Stimulated activated CD4-positive, alpha-beta T cell treated with anti-CD3 and anti-CD28 coated beads, Interleukin-15, amount 100 ng/mL, for 48 hours (primary cell): ENCODE measurements at places on chromosomes 12 and 14.
A peak's percentile ranks its signal among the peaks of the same experiment; 100 is the strongest.

DNA sequence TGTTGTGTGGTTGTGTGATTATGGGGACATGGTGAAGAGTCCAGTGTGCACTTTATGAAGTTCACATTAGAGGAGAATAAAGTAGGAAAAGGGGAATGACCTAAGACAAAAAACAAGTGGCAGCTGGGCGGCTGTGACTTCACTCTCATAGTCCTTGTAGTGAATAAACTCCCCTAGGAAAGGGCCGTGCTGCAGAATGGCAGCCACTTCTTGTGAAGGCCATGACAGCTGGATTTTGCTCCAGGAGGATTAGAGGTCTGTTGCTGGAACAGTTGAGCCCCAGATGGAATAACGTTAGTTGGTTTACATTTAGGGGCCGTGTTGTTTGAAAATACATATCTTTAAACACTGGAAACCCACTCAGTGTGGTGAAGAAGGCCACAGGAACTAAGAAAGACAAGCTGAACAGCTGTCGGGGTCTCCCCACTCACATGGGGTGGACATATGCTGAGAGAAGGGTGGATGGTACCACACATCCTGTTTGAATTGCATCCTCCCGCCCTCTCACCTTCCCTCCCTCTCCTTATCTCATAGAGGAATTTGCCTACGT is 276.9 kb downstream of the CACNA1C start:
- DNase-seq = no peak

- DNase-seq = no peak
These were observed 98.5 kb downstream of the KLHL28 start for GRCh38 chr14:44863271-44863670.

DNA sequence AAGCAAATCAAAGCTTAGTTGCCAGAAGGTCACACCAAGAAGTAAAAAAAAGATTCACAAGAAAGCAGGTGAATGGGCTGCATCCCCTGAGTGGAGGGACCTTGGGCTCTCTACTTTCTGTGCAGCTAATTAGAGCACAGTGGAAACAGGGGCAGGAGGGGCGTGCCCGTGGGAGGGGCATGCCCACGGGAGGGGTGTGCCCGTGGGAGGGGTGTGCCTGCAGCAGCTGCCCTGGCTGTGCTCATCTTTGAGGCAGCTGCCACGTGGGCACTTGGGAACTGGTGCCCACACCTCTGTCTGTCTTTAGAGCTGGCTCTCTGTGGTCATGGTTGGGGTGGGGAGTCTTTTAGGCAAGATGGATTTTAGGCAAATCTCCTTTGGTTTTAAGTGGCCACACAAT is 60.0 kb downstream of the EML1 start:
- no peak for DNase-seq

DNA sequence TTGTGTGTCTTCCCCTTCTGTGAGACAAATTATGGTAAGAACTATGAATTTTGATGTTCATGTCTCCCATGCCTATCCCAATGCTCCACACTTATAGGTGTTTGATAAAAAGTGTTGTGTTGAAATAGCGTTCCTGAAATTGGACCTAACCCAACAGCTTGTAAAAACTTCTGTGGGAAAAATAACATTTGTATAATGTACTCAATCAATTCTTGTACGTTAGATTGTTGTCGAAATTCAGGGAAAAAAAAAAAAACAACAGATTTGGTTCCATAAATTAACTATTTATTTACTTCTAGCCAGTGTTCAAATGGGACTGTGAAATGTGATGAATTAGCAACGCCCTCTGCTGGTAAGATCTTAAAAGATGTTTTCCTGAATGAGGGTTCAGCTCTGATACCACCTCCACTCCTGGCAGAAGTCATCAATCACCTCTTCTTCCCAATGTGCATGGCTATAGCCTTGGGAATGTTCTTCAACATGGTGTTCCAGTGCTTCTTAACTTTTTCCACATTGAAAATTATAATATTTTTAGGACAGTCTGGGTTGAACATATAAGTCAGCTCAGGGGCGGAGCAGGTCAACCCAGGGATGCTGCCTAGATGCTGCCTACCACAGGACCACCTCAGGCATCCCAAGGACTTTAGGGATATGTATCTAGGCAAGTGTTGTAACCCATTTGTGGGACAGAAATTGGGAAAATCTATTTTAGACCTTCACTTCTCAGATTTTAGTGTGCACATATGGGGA is 170.6 kb downstream of the OTOGL start:
- no peak for DNase-seq

GRCh38 chr12:103334466-103334865 is 161.3 kb downstream of the C12orf42 start:
- no peak for DNase-seq

DNA sequence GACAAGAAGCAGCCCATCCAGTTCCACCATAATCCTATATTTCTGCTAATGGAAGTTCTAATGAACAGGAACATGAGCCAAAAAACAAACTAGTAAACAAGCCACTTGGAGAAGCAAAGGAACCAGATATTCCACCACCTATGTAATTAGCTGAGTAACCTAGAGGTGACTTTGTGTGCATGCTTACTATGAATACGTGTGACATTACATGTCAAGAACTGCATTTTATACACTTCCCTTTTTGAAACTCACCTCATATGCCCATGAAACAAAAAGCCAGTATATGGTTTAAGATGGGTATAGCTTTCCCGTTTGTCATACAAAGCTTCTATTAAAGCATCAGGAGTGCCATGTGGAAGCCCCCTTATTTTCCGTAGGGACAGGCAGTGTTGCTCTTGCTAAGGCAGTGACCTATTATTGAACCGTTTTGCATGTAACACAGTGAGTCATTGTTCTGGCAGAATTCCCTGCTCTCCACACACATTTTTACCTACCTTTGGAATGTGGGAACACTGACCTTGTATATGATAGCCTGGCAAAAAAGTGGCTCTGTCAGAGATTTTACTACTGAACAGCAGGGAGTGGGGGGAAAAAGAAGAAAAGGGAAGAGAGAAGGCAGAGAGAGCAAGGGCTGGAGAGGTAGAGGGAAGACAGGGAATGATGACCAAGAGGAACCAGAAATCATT is 34.8 kb upstream of the FRMD6 start:
- no peak for DNase-seq

- DNase-seq = no peak
These were observed 21.1 kb downstream of the KITLG start for GRCh38 chr12:88559199-88559598.

DNA sequence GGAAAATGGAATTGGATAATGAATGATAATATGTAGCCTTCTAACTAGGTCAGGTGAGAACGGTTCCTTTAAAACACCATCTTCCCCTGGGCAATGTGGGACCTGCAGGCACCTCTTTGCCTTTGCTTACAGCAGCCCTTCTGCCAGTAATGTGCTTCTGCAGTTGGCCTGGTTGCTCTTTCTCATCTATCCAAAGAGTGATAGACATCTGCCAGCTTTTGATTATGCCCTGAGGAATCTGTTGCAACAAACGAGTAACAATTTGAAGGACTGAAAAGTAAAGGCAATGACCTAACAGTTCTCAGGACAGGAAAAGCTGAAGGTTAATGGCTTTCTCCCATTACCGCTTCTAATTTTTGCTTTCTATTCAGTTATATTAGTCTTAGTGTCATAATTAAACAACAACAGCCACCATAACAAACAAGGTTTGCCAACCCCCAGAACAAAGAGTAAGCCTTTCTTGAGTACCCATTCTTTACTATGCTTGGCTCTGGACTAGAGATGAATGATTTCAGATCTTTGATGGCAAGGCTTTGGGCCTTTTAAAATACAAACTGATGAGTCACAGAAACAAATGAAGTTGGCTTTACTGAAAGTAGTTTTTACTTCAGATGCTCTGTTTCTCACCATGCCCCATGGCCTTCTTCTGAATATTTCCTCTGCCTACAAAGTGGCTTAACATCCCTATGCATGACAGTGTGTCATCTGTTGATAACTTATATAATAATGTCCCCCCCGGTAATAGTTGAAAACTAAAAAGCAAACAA is 76.1 kb upstream of the KRR1 start:
- no peak for DNase-seq

DNA sequence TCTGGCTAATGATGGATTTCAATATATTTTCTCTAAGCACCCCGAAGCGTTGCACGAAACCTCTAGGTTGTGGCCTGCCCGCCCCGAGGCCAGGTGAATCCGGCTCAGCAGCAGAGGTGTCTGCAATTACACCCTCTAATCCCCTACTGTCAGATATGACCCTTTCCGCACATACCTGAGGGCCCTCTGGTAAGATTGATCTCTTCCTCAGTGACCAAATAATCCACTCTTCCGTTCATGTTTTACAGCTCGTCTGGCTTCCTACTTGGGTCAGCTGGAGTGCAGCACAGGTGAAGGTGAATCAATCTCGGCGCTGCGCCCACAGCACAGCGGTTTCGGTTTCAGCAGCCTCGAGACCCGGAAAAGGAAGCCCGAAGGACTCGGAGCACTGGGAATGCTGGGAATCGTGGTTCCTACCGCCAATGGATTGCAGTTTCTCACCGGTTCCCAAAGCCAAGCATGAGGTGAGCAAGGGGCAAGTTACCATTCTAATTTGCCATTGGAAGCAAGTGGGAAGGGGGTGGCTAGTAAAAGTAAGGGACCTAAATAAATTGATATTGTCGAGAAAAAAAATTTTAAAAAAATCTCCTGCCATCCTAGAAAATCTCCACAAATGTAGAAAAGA is at the start of gene SYNJ2BP:
SYNJ2BP (minus strand) TSS at position 366 of the 625 bp plus-strand sequence; CDS start at position 239, 127 bp downstream.
- DNase-seq = peak; percentile 23

- DNase-seq = no peak
These were observed 17.2 kb downstream of the DPF3 start for GRCh38 chr14:72876710-72877063.

DNA sequence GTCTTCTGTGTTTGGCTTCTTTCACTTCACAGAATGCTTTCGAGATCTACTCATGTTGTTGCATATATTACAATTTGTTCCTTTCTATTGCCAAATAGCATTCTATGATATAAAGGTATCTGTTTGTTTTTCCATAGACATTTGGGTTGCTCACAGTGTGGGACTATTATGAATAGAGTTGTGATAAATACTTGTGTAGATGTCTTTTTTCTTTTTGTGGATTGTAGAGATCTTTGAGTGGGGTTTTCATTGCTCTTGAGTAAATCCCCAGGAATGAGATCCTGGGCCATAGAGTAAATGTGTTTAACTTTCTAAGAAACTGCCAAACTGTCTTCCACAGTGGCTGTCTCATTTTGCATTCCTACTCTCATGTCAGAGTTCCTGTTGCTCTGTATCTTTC is 24.9 kb upstream of the CEBPE start:
- DNase-seq = no peak

- DNase-seq = no peak
These were observed 123.5 kb upstream of the FBXO33 start for GRCh38 chr14:39555749-39556148.

DNA sequence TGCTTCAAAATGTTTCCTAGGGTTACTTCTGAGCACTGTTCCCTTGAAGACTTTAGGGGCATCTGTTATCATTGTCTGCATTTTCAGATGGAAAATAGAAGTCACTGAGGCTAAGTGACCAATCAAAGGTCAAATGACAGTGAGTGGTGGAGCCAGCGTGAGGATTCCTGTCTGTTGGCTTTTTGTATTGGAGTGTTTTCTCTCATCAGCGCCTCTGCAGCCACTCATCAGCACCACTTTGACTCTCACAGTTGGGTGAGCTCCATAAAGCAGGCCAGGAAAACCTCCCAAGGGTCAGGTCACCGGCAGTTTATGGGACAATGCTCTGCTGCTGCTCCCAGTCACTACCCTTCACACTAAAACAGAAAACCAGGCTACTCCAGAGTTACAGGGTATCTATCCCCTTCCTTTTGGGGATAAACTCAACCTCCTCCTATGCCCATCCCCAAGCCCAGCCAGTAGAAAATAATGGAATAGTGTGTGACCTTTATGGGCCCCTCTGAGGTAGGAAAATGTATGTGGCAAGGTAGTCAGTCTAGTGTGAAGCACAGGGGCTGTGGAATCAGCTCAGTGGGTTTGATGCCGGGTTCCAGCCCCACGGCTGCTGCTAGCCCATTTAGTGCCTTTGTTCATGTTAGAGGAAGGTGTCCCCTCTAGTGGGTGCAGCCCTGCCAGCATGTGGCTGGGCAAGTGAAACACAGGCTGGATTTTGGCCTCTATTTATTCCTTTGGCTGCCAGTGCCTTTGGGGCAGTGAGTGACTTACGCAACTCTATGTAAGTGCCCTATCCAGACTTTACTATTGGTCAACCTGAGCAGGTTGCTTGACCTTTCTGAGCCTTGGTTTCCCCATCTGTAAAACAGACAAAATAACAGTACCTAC is 133.8 kb upstream of the CPM start:
- DNase-seq = no peak

GRCh38 chr12:52698651-52699340 is 4.5 kb downstream of the KRT77 start:
- no peak for DNase-seq

DNA sequence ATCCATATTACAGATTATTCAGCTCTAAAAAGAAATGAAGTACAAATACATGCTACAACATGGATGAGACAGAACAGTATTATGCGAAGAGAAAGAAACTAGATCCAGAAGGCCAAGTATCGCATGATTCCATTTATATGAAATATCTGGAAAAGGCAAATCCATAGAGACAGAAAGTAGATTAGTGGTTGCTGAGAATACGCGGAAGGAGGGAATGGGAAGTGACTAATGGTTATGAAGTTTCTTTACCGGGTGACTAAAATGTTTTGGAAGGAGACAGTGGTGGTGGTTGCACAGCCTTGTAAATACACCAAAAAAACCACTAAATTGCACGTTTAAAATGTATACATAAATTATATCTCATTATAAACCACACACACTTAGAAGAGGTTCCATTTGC is 12.5 kb downstream of the PRDM4 start:
- DNase-seq = no peak

DNA sequence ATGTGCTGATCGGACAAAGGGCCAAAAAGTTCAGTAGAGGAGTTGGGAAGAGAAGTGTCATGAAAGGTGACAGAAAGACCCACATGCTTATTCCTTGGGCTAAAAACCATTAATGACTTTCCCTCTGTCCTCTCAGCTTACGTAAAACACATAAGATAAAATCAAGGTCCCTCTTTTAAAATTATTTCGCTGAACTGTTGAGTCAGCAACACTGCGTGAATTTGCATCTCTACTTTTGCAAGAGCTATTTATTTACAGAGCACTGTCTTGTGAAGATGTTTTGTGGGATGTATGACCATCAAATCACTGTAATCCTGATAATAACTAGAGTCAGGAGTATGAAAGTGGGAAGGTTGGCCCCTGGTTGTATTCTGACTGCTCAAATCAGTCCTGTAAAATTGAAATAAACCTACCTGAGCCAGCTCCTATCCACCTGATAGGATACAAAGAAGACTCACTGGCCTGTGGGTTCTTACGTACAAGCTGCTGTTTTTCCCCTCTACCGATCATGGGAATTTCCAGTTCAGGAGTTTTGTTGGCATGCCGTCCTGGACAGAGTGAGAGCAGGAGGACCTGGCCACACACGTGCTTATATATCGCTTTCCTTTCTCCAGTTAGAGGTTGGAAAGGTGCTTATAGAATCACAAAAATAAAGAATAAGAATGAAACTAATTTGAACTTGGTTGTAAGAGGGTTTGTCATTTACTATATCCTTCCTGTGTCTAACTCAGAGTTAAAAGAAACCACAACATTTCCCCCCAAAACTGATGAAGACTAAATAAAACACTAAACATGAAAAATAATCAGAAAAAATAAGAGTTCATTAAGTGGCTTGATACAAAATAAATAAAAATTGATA is 42.9 kb downstream of the IFNG-AS1 start:
- no peak for DNase-seq
